Activated T-helper 9 cell treated with anti-CD3 and anti-CD28 coated beads, Interleukin-2, amount 50 U/mL, for 16 hours (primary cell): ENCODE measurements at places on chromosomes 3 and 15.

GRCh38 chr3:190038050-190038933 is 82.4 kb downstream of the P3H2 start:
- DNase-seq: no peak

GRCh38 chr3:132592216-132592615 is 4.9 kb upstream of the ACKR4 start:
- DNase-seq: no peak

DNA sequence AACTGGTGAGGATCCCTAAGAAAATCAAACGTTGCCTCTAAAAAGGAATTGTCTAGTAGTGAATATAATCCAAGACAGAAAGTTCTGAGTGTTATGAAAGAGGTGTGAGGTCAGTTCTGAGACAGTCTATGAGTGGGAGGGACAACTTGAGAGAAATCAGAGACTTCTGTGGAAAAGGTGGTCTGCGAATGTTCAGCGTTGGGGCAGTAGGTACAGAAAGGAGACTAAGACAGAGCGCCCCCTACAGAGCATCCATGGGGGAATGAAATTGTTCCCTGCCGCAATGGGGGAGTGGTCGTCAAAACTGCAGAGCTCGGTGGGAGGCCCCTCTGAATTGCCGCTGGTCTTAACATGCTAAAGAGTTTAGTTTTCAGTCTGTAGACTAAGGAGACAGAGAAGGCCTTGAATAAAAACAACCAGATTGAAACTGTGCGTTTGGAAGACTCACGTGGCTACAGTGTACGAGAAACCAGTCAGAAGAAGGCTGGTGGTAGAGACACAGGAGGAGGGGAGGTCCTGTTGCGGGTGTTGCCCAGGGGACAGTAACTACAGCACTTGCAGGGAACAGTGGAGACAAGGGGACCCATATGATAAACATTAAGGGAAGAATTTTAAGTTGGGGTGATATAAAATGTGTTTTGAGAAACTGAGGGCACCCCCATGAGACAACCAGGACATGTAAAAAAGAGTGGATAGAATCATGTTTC is 6.9 kb downstream of the TNIK start:
- DNase-seq: no peak

- peak; percentile 32 for DNase-seq
Measured at GRCh38 chr3:69410301-69410700, 24.4 kb upstream of the FRMD4B start.

DNA sequence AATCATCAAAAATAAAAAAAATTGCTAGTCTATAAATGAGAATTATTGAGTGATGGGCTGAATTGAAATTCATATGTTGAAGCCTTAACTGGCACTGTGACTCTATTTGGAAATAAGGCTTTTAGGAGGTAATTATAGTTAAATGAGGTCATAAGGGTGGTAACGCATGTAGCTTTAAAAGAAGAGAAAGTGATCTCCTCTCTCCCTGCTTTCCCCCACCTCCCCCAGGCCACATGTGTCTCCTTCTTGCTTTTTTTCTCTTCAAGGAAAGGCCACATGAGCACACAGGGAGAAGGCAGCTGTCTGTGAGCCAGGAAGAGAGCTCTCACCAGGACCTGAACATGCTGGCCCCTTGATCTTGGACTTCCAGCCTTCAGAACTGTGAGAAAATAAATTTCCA is 48.2 kb upstream of the ARPP19 start:
- DNase-seq: no peak

DNA sequence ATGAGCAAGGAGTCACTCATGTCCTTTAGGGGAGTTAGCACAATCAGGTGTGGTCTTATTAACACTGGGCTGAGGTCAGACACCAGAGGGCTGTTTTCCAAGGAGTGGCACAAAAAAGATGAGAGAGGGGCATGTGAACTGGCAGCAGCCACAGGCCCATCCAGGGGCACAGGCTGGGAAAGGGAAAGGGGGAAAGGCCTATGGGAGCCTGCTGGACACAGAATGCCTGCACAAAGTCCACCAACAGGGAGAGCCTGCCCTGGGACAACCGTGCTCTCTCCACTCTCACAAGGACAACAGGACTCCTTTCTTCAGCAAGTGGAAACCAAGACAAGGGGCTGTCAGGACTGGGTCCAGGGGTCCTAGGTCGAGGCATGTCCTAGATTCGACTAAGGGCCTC is 109.6 kb downstream of the ADCY5 start:
- no peak for DNase-seq

DNA sequence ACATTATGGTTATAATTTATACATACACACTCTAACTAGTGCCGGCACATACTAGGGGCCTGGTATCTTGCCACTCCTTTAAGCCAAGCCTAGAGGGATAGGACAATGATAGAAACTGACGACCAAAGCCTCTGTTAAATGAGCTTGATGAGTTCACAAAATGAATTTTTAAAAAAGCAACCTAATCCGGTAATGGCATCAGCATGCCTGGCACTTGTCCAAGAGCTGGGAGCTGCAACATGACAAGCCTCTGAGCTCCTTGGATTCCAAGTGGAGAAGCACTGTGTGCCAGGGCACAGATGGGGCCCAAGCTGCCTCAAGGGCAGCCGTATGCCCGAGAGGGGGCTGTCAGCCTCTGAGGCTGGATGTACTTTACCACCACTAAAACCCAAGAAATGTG is 9.7 kb downstream of the ETV5 start:
- no peak for DNase-seq

DNA sequence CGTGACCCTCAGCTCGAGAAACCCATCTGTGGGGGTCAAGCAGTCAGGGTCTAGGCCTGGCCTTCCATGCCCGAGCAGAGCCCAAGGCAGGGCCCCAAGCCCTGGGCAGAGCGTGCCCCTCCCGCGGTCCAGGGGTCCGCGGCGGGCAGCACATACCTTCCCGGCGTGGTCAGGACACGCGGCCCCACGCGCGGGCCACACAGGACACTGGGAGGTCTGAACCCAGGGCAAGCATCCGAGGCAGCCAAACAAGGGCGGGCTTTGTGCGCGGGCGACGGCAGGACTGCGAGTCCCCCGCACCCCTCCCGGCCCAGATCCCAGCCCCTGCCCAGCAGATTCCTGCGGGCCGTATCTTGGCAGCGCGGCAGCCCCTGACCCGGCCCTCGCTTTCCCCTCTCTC is 61.6 kb upstream of the ACAN start:
- no peak for DNase-seq

- no peak for DNase-seq
Measured at GRCh38 chr3:25783661-25784512, 644 bp upstream of the NGLY1 start.

GRCh38 chr3:194632809-194633348 is 340 bp downstream of the TMEM44 start:
- DNase-seq: no peak

GRCh38 chr15:50055332-50055731 is 63.7 kb downstream of the ATP8B4 start:
- DNase-seq: no peak

DNA sequence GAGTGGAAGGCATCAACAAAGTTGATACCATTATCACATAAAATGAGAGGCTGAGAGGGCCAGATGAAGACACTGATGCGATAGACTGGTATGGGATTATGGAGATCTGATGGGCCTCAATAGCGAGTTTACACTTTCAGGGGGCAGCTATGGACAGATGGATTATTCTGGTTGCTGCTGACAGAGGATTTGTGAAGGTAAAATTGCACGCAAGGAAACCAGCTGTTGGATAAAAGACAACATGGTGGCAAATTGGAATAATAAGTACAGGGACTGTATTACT is 203.9 kb downstream of the MBNL1 start:
- DNase-seq: no peak

GRCh38 chr15:80758130-80758745 is 20.9 kb upstream of the CEMIP start:
- no peak for DNase-seq

GRCh38 chr15:40823572-40824343 is 4.8 kb downstream of the PPP1R14D start:
- no peak for DNase-seq

GRCh38 chr3:24237971-24238706 is 256.5 kb downstream of the THRB start:
- DNase-seq: no peak

DNA sequence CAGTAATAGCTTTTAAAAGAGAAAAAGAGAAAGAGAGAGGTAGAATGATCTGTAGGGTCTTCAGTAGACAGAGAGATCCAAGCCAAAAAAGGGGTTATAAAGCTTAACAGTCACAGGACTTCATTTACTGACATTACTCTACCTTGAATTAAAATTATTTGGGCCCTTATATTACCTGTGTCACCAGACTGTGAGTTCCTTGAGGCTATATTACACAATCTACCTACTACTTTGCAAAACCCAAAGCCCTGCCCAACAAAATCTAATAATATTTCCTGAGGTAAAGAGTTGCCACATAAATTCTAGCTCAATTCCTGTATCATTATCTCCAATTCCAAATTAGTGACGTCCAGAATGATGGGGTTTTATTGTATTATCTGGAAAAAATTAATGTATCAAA is 1.9 kb downstream of the UBR1 start:
- DNase-seq: no peak

- no peak for DNase-seq
Measured at GRCh38 chr15:59304807-59305206, 67.9 kb downstream of the MYO1E start.

DNA sequence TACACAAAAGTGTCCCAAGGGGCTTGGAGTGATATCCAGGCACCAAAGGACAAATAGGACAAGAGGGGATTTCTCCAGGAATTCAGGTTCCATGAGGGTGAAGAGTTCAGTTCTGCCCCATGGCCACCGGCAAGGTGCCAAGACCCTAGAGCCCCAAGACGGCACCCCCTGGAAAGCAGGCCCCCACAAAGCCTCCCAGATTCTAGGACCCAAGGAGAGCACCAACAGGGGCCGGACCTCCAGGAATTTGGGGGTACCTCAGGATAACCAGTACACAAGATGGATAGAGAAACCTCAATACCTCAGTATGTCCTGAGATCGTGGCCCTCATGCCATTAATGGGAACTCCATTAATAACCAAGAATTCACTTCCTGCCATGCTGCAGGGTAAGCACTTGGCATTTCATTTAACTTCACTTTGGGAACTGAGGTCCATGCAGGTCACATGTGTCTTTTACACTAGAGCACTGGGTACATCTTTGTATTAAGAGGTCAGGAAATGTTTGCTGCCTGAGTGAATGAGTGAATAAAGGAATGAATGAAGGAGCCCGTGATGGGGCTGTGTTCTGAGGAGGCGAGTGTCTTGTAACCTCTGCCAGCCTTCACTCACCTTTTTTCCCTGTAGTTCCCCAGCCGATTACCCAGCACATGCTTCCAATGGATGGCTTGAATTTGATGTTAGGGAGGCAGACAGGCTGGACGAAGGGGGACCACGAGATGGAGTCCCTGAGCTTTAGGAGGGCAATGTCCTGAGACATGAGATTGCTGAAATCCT is 15.5 kb upstream of the PRSS50 start:
- DNase-seq: no peak
